ENCODE measurements at places on chromosomes 11 and 22. TPM values are rescaled to one million over a fixed set of nuclear protein-coding genes. Genes with fewer than 3 reads are reported as not detected.

- DNase-seq = no peak
These were observed 28.9 kb downstream of the AP1B1 start for GRCh38 chr22:29359469-29359868.

DNA sequence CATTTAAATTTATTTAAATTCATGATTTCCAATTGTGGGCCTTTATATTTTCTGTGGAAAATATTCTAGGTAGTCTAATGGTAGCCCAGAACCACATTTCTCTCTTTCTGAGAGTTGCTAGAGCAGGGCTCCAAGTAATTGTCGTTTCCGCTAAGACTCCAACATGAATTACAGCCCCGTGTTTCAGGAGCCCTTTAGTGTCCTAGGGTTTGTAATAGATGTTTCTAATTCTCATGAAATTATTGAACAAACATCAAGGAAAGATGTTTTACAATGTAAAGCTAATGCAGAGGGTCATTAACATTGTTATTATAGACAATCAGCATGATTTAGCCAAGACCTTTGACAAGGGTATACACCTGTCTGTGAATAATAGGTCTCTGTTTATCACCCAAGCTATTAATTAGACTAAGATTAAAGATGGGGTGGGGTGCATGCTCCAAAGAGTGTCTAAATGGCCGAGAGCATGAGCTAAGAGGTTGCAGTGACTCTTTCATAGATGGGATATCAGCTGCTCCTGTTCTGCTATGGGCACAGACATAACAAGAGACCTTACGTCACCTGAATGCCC is 81.8 kb upstream of the NTM start:
- DNase-seq = no peak

DNA sequence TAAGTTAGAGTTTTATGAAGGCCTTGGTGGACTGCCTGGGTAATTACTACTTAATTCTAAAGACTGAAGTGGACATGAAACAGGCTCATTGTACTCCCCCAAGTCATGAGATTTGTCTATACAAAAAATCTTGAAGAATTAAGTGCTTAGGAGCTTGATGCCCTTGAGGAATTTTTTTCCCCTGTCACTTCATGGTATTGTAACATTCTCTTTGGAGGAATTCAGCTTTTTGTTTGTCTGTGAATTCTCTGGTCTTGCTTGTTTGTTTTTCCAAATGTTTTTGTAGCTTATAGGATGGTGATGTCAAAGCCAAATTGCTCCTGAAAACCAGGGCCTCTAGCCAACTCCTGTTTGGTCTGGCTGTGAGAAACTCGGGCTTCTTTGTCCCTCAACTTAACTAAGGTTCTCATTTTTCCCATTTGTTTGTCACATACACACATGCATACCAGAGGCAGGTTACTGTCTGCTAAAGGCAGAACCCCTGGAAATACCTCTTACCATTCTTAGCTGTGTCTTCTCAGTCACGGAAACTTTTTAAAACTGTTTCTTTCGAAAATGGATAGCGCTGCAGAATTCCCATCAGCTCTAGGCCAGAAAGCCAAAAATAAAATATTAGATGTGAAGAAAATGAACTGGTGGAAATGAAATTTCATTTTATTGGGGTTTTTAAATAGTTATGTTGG is 66.9 kb downstream of the AMOTL1 start:
- DNase-seq = no peak

GRCh38 chr11:44865866-44866272 is 84.8 kb downstream of the TP53I11 start:
- DNase-seq = no peak

DNA sequence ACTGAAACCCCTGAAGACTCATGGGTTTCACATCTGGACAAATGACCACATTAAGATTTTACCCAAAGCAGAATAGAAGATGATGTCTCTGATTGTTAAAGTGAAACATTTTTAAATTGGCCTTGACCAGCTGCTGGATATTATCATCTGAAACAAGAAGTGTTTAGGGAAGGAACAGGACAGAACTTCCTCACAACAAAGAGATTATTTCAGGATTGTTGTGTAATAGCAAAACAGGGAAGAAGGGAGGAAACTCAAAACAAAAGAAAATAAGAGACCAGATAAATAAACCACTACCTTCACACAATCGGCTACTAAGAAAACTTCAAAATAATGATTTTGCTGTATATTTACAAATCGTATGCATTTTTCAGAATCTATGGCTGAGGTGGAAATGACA is 319.2 kb upstream of the API5 start:
- DNase-seq = no peak

DNA sequence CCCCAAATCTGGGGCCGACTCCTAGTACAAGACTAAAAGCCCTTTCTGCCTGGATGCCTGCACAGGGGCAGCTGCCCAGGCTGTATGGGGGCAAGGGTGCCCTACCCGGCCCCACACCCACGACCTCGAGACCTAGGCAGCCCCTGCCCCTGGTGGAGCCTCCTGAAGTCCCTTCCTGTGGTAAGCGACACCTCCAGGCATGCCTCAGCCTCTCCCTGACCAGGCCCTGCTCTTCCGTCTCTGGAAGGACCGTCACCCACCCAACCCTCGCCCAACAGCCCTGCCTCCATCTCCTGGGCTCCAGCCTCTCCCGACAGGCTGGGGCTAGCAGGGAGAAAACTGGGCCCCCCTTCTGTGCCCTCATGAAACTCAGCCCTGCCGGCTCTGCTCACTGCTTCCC is 22.8 kb upstream of the PPARA start:
- no peak for DNase-seq

DNA sequence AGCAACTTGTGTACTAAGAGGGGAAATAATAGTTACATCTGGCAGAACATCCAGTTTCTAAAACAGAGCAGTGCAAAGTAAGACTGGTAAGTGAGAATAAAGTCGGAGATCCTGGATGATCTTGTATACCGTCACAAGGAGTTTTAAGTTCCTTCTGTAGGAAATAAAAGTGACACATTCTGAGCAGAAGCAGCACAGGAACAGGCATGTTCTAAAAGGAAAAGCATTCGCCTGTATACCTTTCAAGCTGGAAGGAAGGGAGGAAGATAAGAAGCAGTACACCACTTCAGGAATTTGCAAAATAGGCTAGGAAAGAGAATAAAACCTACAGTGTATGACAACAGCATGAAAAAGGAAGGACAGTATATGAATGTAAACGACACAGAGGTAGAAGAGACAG is 106.2 kb upstream of the TP53AIP1 start:
- DNase-seq = no peak

- no peak for DNase-seq
These were observed 35.5 kb upstream of the PDGFB start for GRCh38 chr22:39280250-39280649.

GRCh38 chr11:15288863-15289262 is 174.1 kb downstream of the INSC start:
- DNase-seq = no peak

DNA sequence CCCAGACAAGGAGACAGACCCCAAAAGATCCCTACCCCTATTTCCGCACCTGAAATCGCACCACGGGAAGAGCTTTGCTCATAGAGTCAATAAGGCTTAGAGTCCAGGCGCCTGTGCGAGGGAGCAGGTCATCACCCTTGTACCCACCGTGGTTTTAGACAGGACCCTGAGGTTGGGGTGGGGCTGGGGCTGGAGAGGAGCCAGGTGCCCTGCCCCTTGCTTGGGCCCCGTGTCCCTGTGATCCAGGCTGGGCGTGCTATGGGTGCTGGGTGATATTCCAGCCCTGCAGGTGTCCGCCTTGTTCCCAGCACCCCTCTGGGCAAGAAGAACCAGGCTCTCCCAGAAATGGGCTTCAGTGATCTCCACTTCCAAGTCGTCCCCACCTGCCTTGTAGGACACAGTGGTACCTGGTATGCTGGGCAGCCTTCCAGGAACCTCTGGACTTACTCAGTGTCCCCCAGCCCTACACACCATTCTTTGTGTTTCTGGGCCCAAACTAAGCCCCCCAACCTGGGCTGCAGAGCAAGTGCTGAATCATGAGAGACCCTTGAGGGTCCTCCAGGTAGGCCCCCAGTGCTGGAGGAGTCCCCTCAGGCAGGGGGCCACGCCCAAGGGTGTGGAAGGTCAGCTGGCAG is 4.5 kb downstream of the CD81 start:
- DNase-seq = no peak

DNA sequence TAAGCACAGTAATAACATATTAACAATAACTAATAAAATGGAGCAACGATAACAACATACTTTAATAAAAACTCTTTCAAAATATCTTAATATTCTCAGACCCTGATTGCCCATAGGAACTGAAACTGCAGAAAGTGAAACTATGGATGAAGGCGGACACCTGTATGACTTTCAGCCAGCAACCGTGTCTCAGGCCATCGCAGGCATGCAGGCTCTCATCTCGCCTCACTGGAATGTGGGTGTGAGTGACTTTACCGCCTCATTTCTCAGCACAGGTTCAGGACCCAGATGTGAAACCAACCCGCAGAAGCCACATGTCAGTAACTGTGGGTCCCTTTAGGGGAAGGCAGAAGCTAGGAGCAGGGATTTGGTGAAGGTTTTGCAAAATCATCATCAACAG is 539.1 kb downstream of the FAM181B start:
- DNase-seq = no peak

Gene ADAMTS8
- not detected for total RNA-seq

Gene MYEOV
- not detected for total RNA-seq

DNA sequence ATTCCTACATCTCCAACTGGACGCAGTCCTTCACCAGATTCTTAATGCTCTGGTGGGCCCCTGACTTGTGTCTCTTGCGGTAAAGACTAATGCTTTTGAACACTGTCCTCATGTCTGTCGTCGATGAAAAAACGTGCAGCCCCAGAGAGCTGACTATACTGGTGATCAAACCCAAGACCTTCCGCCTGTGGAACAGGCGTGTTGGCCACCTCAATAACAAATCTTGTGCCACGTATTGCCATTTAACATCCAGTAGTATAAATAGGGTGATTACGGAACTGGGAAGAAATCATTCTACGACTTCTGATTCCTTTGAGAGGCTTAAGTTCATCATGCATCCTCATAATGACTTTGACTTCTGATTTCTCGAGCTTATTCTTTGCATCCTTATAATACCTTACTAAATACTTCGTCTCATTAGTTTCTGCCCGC is 45.6 kb downstream of the OR4D9 start:
- no peak for DNase-seq

Gene C11orf91
- 0.49 TPM for total RNA-seq

Gene RAB38
- 0.46 TPM for total RNA-seq

Gene SCUBE2
- total RNA-seq = not detected
